ENCODE measurements at places on chromosomes 2 and 18.

DNA sequence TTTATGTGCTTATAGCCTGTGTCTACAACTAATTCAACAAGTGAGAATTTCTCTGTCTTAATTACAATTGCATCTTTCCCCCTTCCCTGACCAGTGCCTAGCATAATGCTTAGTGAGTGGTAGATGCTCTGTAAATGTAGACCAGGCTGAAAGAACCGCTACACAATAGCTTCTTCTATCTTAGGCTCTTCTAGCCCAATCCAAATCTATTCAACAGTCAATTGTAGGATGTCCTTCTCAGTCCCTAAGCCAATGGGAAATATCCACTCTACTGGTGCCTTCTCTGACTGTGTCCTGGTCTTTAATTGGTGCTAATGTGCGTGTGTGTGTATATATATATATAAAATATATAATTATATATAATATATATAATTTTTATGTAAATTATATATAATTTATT lies 34.1 kb upstream of the GCC2 start:
- no peak for DNase-seq

GRCh38 chr2:239231231-239232194 lies 169.3 kb downstream of the HDAC4 start:
- DNase-seq = no peak

- no peak for DNase-seq
Observed at GRCh38 chr2:16407358-16407757, 258.3 kb downstream of the CYRIA start.

DNA sequence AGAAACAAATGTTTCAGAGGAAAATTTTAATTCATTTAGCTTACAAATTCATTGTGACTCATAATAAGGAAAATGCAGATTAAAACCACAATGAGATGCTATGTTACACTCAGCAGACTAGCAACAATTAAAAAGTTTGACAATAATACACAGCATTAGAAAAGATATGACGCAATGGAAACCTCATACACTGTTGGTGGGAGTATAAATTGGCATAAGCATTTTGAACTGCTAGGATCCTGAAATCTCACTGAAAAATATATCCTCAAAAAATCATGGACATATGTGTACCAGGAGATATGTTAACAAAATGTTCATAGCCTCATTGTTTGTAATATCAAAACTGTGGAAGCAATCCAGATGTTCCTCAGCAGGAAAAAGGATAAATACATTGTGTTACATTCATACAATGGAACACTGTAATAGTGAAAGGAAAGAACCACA lies 13.7 kb downstream of the CALCRL start:
- no peak for DNase-seq

DNA sequence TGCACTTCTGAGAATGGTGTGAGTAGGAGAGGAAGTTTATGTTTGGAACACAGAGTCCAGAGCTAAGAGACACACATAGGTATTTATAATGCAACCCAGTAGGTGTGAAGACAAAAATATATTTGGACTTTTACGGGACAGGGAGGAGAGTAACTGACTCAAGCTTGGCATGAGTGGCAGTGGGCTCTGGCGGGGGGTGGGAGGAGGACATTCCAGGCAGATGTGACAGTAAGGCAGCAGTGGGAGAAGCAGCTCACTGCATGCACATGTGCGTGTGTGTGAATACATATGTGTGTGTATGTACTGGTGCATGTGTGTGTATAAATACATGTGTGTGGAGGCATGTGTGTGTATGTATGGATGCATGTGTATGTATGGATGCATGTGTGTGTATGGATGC lies 51.4 kb downstream of the DCDC2C start:
- no peak for DNase-seq

DNA sequence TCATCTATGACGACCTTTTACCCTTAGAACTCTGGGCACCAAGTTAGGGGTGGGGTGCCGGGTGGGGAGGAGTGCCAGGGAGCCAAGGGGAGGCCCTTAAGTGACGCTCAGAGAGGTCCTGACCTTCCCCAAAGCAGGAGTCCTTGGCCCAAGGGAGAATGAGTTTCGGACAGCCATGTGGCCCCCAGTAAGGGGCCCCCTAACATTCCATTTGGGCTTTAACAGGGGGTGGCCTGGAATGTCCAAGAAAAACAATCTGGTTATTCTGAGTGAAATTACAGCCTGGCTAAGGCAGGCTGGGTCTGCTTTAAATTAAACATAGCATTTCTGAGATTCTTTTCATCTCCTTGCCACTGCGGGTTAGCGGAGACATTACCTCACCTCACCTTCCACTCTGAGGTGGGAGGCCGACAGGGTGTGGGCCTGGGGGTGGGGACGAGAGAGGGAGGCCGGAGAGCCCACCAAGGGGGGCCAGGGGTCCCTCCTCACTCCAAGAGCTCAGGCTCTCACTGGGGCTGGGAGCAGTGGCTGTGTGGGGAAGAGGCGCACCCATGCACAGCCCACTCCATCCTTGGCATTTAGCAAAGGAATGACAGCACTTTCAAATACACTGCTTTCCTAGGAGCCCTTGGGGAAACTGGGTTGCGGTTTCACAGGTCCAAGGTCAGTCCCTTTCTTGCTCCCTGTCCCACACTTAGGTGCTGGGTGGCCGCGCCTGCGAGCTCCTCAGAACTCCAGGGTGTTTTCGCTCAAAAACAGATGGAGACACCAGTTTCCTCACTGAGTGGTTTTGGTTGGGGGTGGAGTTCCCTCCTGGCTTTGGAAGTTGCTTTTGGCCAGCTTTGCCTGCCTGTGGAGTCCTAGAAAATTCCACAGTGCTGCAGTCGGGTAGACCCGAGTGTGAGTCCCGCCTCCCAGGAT lies 107.4 kb downstream of the POLR1A start:
- peak; percentile 49 for DNase-seq

DNA sequence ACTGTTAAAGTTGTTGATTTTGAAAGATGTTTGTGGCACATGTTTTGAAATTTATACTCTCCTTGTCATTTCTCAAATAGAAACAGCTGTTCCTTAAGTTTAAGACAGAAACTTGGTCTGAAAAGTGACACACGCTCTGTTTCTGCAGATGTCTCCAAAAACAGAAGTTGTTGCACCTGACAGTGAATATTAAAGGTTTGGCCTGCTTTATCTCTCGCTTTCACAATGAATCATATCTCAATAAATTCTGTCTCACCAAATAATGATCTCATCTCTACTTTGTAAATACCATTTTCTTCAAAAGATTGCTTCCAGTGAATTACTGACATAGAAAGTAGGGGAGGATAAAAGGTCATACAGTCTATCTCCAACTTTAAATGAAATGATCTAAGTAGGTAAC lies 294.9 kb upstream of the SYT4 start:
- DNase-seq = no peak

DNA sequence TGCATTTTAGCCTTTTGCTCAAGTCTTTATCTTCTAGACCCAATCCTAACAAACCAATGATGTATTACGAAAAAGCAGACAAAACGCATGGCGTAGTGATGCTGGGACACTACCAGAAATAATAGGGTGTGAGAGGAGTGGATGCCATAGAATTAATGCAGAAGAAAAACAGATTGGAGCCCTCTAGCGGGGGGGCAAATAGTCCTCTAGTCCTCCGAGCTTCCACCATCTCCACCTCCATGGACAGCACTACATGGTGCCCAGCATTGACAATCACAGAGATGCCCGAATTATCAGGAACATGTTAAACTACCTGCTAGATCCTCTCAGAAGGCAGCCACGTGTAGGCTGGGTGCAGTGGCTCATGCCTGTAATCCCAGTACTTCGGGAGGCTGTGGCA lies 15.4 kb upstream of the ROCK2 start:
- no peak for DNase-seq

GRCh38 chr18:45049578-45050319 lies 369.1 kb downstream of the SETBP1 start:
- no peak for DNase-seq

DNA sequence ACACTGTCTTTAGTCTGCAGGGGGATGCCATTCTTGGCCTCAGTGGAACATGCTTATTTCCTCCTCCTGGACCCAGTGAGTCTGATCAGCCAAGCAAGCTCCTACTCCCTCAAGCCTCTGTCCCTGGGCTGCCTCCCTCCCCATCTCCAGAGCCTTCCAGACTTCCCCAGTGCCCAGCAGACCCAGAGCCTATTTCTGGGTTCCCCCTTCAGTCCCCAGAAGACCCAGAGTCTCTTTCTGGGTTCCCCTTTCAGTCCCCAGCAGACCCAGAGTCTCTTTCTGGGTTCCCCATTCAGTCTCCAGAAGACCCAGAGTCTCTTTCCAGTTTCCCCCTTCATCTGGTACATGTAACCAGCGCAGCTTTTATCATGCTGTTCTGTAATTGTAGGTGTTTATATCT lies 17.0 kb upstream of the PKDCC start:
- no peak for DNase-seq

DNA sequence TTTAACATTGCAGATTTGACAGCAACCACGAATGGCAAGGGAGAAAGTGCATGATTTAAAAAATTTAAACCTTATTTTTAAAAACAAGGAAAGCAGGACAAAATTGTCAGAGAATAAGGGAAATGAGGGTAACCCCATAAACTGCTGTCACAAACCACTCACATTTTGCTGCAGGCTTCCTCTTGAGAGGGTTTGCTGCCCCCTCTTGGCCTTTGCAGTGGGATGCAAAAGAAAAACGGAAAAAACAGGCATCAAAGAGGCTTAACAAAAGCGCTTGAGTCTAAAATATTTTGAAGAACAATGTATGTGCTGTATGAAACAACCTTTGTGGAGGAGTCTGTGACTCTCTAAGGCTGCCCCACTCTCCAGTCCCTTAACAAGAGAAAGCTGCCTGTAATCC lies 91.6 kb downstream of the TMX3 start:
- DNase-seq = peak; percentile 21

DNA sequence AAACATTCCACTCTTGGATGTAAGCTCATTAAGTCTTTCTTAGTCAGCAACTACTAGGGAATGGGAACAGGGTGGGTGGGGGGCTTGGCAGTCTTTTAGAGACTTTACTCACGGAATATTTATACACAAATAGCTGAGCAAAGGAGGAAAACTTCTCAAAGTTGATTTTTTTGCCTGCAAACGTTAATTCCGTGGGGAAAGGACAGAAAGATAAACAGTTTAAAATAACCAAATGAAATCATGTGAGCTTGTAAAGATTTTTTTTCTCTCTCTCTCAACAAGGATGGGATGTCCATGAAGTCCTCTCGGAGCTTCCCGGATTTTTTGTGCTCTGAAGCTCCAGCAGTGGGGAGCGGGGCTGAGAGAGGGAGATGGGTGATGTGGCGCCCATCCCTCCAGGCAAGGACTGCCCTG lies 32.2 kb upstream of the MAT2A start:
- no peak for DNase-seq

DNA sequence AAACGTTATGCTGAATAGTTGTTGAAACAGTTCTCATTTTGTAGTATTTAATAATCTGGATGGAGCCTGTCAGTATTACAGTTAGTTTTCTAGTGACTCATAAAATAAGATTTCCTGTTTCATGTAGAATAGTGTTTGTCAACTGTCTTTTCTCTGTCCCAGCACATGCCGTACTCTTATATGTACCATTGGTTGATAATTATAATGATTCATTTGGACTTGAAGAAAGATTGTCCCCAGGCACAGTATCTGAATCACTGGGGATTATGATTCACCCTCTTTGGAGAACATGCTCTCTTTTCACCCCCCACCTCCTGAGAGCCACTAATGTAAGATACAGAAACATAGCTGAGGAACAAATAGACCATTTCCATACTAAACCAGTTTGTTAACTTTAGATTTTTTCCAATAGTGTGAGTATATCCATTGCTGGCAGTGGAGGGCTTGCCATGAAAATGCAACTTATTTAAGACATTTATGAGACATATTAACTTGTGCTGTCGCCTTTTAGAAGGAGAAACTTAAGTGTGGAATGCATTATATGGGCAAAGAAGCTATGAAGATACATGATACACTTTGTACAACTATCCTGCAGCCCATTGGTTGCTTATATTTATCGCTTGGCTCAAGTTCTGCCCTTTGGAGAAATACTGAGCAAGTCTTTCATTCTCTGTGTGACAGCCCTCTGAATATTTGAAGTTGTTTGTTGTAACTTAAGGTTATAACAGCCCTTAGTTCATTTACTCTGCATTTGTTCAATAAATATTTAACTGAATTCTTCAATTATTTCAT lies 12.4 kb downstream of the COPS8 start:
- DNase-seq = no peak

GRCh38 chr2:98489486-98489885 lies 44.8 kb downstream of the INPP4A start:
- DNase-seq = no peak

- no peak for DNase-seq
Observed at GRCh38 chr2:195659982-195660890, 3.2 kb downstream of the SLC39A10 start.

DNA sequence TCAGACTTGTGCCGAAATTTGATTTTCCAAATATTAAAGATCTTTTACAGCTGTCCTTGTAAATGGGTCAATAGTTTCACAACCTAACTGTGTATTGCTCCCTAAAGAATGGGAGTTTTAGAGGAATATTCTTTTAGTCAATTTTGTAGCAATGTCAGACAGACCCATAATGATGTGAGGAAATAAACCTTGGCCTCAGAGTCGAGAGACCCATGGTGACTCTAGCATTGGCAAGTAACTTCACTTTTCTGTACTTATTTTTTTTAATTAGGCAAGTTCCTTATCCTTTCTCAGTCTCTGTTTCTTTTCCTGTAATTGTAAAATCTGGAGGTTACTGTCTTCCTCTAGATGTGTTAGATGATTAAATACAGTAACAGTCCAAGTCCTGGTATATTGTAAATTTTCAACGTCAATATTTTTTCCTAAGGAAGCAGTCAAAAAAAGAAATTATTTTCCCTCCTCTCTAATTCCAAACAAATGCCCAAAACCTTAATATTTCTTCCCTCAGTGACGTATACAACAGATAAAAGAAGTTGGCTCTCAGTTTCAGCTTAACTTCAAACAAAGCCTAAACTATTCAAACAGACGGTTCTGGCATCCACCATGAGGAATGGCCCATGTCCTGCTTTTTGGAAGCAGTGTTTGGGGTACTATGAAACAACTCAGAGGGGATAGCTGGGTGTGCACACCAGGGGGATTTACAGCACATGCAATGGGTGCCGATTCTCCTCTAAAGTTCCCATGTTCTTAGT lies 466.7 kb downstream of the TNS1 start:
- DNase-seq = no peak

DNA sequence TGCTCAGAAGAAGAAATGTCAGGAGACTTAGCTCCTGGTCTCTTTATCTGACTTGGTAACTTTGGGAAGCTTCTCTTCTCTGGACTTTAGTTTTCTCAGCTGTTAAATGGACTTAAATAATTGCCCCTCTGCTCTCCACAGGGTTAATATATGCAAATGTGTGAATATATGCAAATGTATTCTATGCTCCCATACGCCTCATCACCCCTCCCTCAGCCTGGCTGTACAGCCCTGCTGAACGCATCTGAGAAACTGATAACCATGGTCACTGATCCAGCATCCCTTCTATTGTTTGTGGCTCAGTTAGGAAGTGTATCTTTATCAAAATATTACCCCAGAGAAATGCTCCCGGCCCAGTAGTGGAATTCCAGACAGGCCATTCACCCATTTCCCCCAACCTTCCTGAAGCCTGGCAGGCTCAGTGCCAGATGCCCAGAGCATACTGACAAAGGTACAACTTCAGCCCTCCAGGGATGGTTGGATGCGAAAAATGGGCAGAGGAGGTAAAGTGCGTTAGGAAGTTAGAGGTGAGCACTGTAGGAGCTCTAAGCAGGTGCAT lies 103.4 kb downstream of the DYSF start:
- no peak for DNase-seq

GRCh38 chr18:57630754-57631595 lies 9.3 kb upstream of the NARS1 start:
- no peak for DNase-seq
